ENCODE measurements at places on chromosomes 1 and 21. TPM values are rescaled to one million over a fixed set of nuclear protein-coding genes. Genes with fewer than 3 reads are reported as not detected.

The ZNF670 gene
- 3.6 TPM for total RNA-seq

The SAMD11 gene
- total RNA-seq: 4.3 TPM

The NPR1 gene
- 29.6 TPM for total RNA-seq

The CDC14A gene
- total RNA-seq: 14.2 TPM

The TCHH gene
- total RNA-seq: 0.16 TPM

DNA sequence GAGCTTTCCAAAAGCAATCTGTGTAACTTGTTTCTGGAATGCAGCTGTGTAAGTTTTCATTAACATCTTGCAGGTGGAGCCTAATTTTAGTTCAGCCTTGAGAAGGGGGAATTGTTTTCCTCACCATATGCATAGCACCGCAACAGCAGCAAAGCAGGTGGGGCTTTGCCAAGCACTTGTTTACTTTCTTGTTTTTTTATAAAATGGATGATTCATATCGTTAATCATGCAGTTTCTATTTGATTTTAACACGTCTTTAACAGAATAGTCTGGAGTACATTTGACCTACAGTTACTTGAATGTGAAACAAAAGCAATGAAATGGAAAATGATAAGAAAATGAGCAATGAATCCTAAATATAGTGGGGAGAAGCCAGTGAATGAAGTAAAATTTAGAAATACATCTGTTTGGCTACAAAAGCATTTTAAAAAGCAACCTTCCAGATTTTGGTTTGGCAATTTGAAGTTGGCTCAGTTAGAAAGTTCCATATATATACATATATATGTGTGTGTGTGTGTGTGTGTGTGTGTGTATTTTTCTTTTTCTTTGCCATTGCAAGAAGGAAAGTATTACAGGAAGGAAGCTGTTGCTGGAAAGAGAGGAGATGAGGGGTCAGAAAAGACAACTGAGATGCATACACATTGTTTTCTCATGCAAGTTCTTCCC, 119.0 kb upstream of the ADGRL2 start:
- DNase-seq: no peak
- H3K4me1 ChIP-seq: peaks cover 11% of the 10 kb centered on the region
- H3K27me3 ChIP-seq: no peaks in the 10 kb centered on the region
- no peak overlapping the region for H3K4me3 ChIP-seq

GRCh38 chr1:38217316-38217715, 170.7 kb upstream of the POU3F1 start:
- no peak overlapping the region for H3K4me3 ChIP-seq
- no peak for DNase-seq
- H3K36me3 ChIP-seq: no peaks in the 10 kb centered on the region
- H3K27me3 ChIP-seq: no peaks in the 10 kb centered on the region
- no peaks in the 10 kb centered on the region for H3K4me1 ChIP-seq
- H3K27ac ChIP-seq: no peak overlapping the region

DNA sequence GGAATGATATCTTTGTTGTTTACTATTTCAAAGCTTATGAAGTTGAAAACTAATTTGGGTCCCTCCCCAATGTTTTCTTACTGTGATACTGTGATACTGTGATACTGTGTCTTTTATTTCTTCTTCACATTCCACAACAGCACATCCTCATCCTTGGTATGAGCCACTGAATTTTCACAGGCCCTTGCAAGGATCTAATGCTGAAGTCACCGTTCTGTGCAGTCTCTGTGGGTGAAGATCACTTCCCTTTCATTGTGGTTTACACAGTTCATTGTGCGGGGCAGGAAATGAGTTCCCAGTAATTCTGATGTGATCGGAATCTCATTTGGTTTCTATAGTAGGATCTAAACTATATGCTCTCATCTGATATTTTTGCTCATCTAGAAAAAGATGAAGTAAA, 32.1 kb upstream of the PAXBP1 start:
- no peaks in the 10 kb centered on the region for H3K36me3 ChIP-seq
- peaks cover 47% of the 10 kb centered on the region for H3K4me1 ChIP-seq
- H3K27ac ChIP-seq: no peak overlapping the region

All from sigmoid colon (tissue), 7 donors.